Fibroblast of skin of right biceps (primary cell): ENCODE measurements at places on chromosomes 1 and 21.

DNA sequence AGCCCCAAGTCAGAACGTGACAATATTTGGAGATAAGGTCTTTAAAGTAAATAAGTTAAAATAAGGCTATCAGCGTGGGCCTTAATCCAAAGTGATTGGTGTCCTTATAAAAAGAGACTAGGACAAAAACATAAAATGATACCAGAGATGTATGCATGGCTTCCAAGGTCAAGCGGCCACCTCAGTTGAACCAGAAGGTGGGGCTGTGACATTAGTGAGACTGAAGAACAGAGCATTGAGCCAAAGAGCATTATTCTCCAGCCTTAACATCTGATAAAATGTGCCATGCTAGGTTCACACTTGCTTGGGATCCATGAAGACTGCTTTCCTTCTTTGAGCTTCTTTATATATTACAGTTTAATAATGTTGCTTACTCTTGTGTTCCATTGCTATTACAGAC is 554.6 kb downstream of the PLA2G4A start:
- DNase-seq: no peak

GRCh38 chr1:13832536-13832935 is 132.5 kb downstream of the PRDM2 start:
- no peak for DNase-seq

- DNase-seq: no peak
These were observed 42.7 kb upstream of the TRIM45 start for GRCh38 chr1:117164209-117164608.

DNA sequence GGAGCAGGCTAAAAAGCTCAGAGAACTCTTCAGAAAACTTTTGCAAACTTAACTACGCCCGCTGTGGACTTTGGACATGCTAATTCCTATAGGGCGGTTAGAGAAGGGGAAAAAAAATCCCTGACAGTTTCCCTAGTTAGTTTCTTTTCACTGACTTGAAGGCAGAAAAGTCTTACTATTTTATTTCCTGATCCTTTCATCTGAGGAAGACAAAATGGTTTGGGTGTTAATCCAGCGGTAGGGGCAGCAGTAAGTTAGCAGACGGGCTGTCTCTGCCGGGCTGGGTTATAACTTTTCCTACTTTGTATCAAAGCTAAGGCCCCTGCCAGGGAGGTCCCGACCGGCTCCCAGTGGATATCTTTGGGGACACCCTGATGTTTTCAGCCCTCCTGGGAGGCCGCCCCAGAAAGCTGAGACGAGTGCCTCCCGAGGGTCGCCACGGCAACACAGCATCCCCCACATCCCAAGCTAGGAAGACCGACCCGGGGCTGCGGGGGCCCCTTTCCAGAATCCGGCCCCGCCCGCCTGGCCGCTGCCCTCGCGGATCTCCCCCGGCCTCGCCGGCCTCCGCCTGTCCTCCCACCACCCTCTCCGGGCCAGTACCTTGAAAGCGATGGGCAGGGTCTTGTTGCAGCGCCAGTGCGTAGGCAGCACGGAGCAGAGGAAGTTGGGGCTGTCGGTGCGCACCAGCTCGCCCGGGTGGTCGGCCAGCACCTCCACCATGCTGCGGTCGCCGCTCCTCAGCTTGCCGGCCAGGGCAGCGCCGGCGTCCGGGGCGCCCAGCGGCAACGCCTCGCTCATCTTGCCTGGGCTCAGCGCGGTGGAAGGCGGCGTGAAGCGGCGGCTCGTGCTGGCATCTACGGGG is 162.6 kb downstream of the RUNX1 start:
- no peak for DNase-seq

DNA sequence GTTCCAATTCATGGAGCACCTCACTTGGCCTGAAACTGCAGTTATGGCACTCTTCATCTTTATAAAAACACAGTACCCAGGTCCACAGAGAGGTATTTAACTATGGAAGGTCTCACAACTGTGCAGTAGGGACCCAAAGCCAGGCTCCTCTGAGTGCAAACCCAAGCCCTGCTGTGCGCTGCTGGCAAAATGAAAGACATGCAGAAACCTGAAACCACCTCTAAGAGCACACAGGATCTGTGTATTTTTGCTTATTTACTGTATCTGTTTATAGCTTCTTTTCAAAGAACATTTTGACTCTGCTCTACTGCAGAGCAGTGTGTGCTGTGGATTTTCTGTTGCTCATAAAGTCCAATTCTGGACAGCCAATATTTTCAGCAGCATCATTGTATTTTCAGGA is 166.6 kb downstream of the DSCAM start:
- no peak for DNase-seq
